Fibroblast of lung (primary cell): ENCODE measurements at places on chromosomes 13 and 19.

DNA sequence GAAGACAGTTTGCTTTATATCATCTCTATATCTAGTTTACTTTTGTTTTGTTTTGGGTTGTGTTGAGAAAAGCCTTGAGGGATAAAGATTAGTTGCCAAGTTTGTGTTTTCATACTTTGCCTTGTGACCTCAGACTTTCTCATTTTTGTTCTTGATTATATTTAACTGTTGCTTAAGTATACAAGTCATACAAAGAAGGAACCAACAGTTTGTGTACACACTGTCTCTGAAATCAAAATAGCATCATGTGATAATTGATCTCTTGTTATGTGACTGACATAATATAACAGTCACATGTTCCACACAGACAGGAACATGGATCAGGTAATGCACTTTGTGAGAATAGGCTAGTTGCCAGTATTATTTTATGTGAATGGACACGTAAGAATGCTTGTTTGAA is 70.8 kb downstream of the SHISA2 start:
- no peak for DNase-seq

DNA sequence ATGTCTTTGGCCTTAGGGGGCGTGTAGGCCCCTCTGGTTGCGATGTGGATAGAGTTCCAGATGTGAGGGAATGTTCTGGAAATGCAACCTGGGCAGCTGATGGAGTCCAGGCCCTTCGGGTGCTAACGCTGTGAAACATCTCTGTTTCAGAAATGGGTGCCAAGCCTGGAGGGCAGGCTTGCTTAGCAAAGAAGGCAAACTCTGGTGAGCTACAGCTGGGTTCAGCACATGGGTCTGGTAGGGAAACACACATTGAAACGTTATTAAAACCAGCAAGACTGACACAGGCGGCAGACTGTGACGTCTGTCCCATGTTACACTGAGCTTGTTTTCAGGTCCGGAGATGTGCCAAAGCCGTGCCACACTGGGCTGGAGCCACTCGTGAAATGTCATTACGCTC is 8.6 kb upstream of the CDC16 start:
- DNase-seq, result no peak

GRCh38 chr19:35268536-35269437 is at the start of gene USF2:
USF2 (plus strand) TSS chr19:35268962; CDS start chr19:35269102, 140 bp downstream.
- peak; percentile 75 for DNase-seq

DNA sequence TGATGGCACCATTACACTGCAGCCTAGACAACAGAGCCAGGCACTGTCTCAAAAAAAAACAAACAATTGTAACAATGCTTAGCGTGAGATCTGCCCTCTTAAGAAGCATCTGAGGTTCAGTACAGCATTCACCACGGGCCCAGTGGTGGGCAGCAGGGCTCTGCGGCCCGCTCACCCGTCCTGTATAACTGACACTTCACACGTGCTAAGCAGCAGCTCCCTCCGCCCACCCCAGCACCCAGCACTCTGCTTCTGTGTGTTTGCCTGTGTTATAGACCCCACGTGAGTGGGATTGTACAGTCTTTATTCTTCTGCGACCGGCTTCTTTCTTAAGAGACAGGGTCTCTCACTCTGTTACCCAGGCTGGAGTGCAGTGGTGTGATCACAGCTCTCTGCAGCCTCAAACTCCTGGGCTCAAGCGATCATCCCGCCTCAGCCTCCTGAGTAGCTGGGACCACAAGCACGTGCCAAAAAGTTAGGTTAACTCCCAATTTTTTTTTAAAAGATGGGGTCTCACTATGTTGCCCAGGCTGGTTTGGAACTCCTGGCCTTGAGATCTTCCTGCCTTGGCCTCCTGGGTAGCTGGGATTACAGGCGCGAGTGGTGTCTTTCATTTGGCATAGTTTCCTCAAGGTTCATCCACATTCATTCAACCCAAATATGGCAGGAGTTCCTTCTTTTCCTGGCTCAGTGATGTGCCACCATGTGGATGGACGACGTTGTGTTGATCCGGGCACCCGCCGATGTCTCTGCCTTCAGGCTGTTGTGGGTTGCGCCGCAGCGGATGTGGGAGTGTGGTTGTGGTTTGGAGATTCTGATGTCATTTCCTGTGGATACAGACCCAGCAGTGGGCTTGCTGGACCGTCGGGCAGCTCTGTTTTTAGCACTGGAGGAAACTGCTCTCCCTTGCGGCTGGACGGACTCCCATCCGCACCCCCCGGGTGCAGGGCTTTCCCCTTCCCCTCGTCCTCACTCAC is 170.0 kb downstream of the KDM4B start:
- DNase-seq, result peak; percentile 92

DNA sequence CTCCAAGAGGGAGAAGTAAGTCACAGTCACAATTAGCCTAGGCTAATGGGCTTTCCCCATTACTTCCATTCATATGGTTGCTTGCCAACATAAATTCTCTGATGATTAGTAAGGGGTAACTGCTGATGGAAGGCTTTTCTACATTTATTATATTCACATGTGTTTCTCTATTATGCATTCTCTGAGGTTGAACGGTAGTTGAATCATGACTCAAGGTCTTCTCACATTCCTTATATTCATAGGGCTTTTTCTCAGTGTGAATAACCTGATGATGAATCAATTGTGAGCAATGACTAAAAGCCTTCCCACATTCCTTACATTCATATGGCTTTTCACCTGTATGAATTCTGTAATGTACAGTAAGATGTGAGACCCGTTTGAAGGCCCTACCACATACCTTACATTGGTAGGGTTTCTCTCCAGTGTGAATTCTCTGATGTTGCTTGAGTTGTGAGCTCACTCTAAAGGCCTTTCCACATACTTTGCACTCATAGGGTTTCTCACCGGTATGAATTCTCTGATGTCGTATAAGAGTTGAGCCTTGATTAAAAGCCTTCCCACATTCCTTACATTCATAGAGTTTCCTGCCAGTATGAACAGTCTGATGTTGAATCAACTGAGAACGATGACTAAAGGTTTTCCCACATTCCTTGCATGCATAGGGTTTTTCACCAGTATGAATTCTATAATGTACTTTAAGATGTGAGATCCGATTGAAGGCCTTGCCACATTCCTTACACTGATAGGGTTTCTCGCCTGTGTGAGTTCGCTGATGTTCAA is 9.3 kb downstream of the ZNF582 start:
- DNase-seq, result no peak

- peak; percentile 57 for DNase-seq
Observed at GRCh38 chr19:12938779-12939601, 581 bp downstream of the CALR start.

DNA sequence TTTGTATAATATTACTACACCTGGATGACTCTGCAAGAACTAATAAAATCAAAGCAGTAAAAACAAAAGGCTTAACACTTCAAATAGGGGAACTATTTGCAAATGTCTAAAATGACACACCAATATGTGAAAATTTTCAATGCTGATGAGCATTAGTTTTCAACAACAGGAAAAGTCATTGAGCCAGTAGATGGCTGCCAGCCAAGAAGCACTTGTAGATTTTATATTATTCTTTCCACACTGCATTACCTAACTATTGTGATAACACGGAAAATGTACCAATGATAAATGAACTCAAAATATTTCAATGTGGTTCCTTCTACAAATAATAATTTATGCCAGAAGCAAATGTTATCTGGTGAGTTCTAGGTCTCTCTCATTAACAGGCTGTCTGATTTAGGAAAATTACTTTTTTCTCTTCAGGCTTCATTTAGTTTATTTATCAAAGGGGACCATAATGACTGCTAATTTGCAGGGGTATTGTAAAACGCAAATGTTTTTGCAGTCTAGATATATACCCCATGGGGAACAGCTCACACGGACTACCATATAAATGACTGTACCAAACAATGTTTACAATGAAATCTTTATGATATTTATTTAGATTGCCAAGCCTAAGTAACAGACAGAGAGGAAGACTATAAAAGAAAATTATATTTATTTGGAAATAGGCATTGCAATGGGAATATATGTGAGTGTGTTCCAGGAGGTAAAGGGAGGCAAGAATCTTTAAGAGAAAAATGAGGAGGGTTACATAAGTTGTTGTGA is 407.8 kb downstream of the LIG4 start:
- peak; percentile 49 for DNase-seq

DNA sequence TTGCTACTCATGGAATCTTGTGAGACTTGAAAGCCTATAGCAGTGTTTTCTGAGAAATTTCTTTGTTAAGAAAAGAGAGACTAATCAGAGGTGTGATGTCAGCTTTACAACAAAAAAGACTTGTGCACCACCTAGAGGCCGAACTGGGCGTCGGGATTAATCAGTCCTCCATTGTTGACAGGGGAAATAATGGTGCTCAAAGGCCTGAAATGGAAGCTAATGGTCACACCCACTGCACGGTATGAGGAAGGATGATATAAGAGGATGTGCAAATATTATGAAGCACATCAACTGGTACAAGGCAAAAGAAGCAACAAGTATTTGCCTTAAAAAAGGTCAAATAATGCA is 480.2 kb upstream of the MIR17HG start:
- peak; percentile 65 for DNase-seq

DNA sequence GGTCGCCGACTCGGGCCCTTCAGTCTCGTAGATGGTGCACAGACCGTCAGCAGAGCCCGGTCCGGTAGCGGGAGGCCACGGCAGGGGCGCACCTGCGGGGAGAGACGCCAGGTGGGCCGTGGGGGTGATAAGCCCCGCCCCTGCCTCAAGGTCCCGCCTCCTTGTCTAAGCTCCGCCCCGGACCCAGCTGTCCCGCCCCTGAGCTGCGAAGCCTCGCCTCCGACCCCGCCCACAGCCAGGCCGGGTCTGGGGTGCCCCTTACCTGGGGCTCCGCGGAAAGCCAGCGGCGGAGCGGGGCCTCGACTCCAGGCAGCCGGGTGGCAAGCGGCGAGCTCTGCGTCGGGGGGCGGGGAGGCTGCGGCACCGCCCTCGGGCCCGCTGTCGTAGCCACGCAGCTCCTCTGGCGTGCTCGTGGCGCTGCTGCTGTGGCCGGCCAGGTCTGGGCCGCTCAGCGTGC is 4.7 kb downstream of the PRR36 start:
- DNase-seq, result no peak

- no peak for DNase-seq
Observed at GRCh38 chr13:109209526-109209925, 576.9 kb downstream of the IRS2 start.

DNA sequence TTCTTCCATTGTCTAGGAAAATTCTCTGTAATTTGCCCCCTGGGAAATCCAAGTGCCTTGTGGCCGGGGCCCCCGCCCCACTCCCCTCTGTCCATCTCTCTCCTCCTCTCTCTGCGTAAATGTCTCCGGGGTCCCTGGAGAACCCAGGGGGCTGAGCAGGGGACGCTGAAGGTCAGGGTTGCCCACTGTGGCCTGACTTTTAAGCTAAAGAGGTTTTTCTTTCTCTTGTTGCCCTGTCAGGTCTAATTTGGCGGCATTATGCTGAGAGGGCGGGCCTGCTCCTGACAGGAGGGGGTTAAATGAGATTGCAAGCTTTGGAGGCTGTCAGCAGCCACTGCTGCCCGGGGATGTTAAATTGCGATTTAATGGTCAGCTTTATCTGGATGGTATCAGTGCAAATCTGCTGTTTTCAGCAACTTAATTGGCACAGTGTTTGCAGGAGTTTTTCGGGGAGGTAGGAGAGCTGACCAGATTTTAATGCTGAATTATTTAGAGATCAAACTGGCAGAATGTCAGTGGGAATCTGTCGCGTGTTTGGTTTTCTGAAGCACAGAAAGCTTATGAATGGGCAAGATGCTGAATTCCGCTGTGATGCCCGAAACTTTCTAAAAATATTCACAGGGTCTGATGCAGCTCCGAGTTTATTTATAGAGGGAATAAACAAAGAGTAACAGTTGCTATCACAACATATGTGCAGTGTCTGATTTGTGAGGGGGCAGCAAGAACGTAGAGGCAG is 93.2 kb upstream of the SOX1 start:
- DNase-seq, result no peak

DNA sequence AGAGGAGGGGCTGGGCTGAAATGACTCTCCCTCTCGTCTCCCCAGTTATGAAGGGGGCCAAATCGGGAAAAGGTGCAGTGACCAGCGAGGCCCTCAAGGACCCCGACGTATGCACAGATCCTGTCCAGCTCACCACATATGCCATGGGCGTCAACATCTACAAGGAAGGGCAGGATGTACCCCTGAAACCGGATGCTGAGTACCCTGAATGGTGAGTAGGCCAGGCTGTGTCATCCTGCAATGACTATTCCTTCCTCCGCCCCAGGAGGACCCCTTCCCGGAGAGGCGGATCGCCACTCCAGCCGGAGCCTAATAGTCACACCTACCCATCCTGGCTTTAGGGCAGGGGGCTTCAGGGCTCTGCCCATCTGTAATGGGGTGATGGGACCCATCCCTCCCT is 2.6 kb downstream of the MRPL54 start:
- no peak for DNase-seq

- DNase-seq, result no peak
Observed at GRCh38 chr13:43133792-43134191, 110.4 kb downstream of the DNAJC15 start.

DNA sequence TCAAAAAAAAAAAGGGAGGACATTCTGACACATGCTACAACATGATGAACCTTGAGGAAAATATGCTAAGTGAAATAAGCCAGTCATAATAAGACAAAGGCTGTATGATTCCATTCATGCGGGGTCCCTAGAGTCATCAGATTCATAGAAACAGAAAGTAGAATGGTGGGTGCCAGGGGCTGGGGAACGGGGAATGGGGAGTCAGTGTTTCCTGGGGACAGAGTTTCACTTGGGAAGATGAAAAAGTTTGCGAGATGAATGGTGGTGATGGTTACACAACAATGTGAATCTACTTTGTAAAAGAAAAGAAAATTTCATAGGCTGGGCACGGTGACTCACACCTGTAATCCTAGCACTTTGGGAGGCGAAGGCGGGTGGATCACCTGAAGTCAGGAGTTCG is 6.1 kb upstream of the CLEC4G start:
- no peak for DNase-seq

DNA sequence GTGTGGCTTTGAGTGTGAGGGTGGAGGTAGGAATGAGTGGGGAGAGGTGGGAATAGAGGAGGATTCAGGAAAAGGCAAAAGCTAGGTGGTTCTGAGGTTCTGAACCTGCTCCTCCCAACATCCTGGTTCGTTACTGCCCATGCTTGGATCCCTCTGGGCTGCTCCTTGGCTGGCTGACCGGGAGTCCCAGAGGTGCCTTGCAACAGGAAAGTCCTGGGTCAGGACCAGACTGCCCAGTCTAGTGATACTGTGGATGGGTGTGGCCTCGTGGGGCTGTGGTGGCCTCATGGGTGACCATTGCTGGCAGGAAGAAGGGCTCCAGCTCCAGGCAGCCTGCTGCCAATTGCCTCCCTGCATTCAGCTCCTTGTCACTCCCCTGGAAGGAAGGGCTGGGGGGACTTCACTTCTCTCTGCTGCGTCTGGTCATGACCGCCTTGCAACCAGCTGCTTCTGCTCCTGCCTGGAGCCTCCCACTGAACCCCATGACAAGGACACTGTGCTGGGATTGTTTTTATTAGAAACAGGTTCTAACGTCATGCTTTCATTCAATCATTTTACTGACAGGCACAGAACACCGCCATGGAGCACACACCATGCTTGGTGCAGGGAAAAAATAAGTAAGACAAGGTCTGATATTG is 61.5 kb upstream of the UBL3 start:
- no peak for DNase-seq
